ENCODE measurements at places on chromosomes 12 and 14.

DNA sequence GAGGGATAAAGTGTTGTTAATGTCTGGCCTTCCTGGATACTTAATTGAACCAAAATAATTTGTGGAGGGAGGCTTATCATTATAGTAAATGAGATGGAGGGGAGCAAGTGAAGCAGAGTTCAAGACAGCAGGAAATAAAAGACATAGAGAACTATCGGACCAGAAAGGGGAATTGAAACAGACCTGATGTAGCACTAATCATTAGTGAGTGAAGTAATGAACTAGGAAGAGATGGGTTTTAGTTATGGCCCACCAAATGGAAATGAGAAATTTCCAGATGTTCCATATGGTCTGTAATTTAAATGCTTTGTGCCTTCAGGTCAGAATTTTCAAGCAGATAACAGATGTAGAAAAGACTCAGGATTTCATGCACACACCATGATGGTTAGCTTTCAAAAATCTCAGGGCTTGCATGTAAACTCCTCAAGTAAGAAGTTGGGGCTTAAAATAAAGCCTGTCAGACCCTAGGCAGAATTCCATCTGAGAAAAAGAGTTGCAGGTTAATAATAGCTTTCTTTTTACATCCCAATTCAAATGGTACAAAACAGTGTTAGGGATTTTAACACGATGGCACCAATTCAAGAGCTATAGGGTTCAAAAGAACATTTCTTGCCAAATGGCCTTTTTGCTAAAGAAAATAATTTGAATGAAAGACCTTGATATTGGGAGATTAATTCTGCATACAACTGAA, 355.8 kb downstream of the FSCB start:
- DNase-seq: no peak

DNA sequence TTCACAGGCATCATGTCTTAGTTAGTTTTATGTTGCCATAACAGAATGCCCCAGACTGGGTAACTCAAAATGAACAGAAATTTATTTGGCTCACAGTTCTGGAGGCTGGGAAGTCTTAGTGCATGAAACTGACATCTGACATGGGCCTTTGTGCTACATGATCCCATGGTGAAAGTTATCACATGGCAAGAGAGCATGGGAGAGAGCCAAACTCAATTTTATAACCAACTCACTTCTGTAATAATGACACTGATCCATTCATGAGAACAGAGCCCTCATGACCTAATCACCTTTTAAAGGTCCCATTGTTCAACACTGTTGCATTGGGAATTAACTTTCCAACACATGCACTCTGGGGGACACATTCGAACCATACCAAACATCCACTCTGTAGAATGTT, 1015.1 kb downstream of the DIO2 start:
- DNase-seq: no peak

- no peak for DNase-seq
Observed at GRCh38 chr12:31958569-31959160, 550 bp upstream of the RESF1 start.

DNA sequence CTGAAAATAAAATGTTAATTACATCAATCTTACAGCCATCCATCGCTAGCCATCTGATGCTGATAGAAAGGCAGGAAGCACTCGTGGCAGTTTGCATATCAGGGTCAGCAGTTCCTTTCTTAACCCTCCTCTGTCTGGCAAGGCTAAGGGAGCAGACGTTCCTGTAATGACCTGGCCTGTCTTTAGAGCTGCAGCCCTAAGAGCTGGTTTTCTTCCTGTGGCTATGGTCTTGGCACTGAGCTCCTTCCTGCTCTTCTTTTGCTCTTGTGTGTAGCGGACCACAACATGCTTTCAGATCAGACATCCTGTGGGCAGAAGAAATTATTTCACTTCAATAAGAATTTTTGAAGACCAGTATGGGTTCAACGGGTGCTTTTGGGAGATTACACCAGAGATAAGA, 170.4 kb downstream of the DAD1 start:
- no peak for DNase-seq

DNA sequence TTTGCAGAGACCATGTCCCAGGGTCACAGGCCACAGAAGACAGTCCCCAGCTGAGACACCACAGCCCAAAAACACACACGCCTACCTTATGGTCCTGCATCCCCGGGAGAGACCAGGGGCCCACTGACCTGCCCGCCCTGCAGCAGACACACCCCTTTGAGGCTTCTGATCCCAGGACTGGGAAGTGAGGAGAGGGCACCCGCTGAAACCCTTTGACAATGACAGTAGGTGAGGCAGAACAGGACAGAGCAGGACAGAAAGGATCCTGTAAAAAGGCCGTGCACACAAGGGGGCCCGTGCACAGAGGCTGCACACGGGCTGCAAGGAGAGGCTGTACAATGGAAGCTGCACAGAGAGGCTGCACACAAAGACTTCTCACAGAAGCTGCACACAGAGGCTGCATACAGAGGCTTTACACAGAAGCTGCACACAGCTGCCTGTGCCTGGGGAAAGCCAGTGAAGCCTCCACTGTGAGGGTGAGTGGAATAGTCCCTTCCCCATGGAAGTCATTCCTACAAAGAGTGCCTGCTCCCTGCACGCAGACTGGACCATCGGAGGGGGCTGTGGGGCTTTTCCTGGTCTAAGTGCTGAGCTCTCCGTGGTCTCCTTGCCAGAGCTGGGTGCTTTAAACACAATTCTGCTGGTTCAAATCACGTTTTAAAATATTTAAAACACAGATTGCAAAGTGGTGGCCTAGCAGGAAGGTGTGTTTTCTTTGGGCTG, 16.6 kb upstream of the SFSWAP start:
- no peak for DNase-seq

DNA sequence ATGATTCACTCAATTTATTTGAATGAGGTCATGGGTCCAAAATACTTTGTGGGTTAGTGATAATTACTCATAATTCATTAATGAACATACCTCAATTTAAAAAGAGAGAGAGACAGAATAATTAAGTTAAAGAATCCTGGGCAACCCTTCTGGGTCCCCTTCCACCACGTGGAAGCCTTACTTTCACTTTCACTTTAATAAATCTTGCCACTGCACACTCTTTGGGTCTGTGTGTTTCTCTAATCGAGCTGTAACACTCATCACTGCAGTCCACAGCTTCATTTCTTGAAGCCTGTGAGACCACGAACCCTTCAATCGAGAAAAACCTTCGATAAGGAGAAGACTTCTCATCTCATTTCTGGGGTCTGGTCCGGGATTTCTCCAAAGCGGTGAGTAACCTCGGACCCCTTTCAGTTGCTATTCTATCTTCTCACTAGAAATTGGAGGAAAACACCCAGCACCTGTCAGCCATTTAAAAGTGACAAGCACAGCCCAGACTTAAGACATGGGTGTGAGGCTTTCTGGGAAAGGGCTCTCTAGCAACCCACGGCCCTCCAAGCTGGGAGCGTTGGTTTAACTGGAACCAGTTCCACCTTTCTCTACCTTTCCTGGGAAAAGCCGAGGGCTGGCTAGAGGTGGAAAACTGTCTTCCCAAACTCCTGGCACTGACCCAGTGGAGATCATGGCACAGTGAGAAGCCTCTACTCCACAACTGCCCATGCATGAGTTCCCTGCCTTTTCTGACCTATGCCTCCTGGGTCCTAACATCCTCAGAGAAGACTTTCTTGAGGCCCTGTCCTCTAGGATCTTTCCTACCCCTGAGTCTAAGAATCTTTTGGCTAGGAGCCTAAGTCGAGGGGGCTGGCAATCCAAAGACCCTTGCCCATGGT, 148.8 kb upstream of the ATF7IP start:
- no peak for DNase-seq

- no peak for DNase-seq
Observed at GRCh38 chr12:24997496-24997895, 48.6 kb upstream of the BCAT1 start.

DNA sequence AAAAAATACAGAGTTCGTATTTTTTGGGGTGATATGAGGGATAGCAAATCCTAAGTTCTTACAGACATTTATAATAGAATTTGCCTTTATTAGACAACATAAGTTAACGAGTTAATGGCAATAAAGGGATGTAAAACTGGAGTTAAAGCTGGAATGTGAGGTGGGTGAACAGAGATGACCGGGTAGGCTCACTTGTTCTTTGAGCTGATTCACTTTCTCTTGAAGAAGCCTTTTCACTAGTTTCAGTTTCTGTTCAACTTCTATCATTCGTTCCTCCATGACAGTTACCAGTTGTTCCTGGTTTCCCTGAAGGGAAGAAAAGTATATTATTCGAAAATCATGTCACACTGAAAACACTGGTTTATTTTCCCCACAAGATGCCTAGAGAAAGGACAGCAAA, 57.7 kb upstream of the SAV1 start:
- no peak for DNase-seq

Data from amygdala (tissue), 56 donors.